NCI-H510A treated with DMSO at 0.1 percent for 48 hours (cell line): ENCODE measurements at places on chromosomes 16 and 17.

GRCh38 chr16:68470461-68471150, 22.3 kb upstream of the SMPD3 start:
- DNase-seq: no peak

DNA sequence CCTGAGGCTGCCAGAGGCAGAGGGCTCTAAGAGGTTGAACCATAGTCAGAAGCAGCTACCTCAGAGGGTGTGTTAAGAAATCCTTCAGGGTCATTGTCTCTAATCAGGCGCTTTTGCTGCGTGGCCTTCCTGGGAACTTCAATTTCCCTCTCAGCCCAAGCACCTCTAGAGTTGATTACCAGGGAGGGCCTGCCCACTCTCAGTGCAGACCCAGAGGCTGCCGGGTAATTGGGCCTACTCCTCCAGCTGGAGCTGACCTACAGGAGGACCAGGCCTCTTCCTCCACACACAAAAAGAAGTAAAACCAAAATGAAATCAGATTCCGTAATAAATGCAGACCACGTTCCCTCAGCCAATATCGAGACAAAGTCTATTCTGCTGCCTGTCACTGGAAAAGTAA, 305.0 kb upstream of the CCL2 start:
- no peak for DNase-seq

DNA sequence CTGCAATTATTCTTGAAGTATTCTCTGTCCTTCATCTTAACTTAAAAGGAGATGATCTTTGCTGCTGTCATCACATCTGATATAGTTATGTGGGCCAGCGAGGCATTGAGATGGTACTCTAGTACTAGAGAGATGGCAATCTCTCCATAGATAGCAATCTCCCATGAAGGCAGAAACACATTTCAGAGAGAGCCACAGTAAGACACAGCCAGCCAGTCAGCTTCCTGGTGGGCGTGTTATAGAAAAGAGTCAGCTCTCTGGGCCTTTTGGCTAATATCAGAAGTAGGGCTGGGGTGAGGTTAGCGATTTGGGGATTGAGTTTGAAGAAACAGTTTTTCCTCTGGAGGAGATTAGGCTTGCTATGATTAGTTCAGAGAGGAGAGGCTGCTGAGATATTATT, 22.6 kb upstream of the EFCAB13 start:
- no peak for DNase-seq

GRCh38 chr17:37750768-37751475, 6.1 kb upstream of the HNF1B start:
- no peak for DNase-seq

GRCh38 chr17:10125531-10126275, 72.7 kb downstream of the GAS7 start:
- no peak for DNase-seq

- peak; percentile 66 for DNase-seq
These were observed 22.0 kb upstream of the TACO1 start for GRCh38 chr17:63578769-63579111.

DNA sequence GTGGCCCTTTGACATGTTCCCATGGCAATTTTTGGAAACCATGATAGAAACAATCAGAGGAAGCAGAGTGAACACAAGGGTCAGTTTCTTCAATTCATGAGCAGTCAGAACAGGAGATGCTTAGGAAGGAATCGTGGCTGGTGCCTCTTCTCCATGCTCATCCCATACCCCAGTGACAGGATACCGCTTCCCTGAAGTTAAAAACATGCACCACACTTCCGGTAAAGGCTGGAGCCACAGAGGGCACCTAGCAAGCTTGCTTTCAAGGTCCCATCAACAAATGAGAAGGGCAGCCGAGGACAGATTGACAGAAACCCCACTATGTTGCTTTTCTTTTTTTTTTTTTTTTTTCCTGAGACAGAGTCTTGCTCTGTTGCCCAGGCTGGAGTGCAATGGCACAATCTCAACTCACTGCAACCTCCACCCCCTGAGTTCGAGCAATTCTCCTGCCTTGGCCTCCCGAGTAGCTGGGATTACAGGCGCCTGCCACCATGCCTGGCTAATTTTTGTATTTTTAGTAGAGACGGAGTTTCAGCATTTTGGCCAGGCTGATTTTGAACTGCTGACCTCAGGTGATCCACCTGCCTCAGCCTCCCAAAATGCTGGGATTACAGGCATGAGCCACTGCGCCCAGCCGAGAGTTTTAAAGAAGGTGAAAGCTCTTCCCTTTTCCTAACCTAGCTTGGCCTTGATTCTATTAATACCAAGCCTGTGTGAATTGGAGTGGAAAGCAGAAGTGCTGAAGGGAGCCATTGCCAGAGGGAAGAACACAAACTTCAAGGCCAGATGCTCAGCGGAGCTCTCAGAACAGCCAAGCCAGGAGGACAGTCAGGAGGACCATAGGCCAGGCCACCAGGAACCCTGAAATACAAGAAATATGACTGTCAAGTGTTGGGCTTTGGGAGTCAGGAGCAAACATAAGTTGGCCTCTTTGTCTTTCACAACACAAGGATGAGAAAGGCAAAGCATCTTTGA, 16.6 kb downstream of the GP2 start:
- DNase-seq: no peak

DNA sequence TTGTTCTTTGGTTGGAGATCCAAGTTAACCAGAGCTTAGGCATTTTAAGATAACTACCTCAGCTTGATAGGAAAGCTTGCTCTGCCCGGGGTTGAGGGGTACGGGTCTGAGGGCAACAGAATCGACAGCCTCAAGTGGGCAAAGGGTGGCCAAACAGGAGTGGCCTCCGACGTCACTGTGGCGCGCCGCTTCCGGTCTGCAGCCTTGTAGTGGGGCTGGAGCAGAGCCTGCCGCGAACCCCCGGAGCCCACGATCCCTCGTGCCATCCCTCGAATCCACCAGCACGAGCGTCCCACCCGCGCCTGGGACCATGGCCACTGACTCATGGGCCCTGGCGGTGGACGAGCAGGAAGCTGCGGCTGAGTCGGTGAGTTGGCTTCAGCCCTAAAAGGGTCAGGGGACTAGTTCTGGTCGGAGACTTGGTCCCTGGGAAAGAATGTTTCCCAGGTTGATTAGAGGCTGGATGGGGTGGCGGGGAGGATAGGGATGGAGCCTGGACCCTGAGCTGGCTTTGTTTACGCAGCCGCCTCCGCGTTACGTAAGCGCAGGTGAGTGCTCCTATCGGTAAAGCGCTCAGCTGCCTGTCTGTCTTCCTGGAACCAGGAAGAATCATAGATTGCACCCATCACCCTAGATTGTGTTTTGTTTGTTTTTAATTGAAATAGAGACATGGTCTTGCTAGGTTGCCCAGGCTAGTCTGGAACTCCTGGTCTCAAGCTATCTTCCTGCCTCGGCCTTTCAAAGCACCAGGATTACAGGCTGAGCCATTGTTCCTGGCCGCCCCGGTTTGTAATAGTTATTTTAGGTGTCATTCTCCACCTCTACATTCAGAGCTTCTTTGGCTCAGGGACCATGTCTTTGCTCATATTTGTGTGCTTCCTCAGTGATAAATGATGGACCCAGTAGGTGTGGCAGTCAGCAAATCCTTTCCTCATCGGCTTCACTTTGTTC, at the start of gene DDX19B:
Gene DDX19B (plus strand): TSS at position 199 of the 951 bp plus-strand sequence. CDS start 112 bp downstream, at position 311.
- peak; percentile 36 for DNase-seq

DNA sequence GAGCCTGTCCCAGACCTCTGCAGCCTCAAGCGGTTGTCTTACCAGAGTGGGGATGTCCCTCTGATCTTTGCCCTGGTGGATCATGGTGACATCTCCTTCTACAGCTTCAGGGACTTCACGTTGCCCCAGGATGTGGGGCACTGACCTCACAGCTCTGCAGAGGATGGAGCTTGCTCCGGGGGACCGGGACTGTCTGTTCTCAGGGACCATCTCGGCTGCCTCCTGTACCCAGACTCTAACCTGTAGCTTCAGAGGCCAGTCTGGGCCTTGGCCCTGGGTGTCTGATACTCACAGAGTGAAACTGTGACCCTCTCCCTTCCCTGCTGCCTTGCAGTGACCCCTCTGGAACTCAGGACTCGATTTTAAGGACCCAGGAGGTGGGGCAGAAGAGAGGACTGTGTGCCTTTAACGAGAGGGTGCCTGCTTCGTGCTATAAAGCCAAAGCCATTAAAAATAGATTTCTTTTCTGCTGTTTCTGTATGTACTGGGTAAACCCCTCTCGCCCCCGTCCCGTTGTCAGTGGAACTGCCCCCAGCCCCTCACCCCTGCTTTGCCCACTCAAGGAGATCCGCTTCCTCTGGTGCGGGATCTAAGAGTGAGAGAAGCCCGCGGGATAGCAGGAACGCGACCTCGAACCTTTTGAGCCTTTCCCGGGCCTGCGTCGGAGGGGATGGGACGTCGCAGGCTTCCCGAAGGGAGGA, 1.1 kb upstream of the LLGL2 start:
- DNase-seq: no peak

- DNase-seq: no peak
These were observed 17.8 kb upstream of the SLC6A4 start for GRCh38 chr17:30253312-30253711.

- DNase-seq: no peak
These were observed 2.0 kb upstream of the KRT38 start for GRCh38 chr17:41442739-41443138.

- no peak for DNase-seq
These were observed 1.1 kb downstream of the IL21R start for GRCh38 chr16:27402964-27403600.

DNA sequence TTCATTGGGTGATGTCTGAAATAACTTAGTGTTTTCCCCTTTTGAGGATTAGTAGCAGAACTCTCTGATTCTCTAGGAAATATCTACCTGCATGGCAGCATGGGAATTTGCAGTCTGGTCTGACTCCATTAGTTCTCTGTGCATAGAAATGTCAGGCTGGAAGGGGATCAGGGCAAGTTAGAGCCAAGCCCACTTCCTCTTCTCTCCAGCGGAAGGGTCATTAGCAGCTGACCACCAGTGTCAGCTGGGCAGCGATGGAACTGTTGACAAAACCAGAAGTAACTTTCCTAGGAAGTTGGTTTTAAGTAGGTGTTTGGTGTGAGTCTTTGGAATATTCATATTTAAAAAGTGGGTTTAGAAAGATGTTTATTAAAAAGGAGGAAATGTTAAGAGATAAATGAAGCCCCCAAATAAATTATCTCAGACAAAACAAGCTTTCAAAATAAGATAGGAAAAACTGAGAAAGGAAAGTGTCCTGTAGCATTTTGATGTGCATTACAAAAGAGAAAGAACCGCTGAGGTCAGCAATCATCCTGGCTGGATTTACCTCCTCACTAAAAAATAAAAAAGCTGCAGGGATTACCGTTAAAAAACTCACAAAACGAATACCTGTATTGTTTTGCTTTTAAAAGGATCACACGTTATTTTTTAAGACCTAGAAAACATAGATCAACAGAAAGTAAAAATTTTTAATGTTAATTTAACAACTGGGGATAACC, 32.4 kb upstream of the MMD start:
- DNase-seq: no peak

DNA sequence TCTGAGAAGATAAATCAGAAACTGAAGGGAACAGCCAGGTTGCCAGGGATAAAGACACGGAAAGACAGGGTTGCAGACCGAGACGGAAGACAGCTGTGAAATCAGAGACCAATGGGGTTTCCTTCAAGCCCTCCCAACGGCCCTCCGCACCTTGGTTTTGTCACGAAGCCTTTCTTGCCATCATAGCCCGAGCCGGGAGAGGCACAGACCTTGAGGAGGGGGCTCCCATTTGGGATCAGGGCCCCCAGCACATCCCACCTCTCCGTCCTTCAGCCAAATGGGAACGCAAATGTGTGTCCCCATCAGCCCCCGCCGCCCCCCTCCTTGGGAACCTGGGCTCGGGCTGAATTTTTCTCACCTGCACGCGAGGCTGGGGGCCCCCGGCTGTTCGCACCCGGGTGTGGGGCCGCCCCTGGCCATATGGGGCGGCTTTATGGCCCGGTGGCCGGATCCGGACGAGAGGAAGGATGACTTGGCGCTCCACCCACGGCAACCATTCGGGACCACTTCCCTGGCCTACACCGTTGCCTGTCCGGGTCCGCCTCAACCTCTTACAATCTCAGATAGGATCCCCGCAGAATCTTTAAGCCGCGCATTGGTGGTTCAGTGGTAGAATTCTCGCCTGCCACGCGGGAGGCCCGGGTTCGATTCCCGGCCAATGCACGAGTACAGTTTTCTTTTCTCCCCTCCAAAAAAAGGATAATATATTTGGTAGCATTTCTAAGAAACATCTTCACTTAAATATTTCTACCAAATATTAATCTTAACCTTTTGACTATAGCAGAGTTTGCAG, 1.4 kb upstream of the HES7 start:
- DNase-seq: peak; percentile 61

DNA sequence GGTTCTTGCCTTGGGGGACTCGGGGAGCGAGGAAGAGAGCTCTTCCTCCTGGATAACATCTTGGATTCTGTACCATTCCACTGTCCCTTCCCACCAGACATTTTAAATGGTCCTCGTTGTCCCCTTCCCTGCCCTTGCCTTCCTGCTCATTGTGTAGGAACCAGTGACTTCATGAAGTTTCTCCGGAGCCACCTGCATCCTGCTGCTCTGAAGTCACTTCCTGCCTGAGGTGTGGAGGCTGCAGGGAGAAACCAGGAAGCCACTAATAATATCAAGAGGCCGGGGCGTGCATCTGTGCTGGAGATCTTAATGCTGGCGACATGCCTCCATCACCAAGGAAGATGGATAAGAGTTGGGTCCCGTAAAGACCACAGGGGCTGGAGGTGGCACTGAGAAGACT, 6.2 kb upstream of the SLC16A13 start:
- DNase-seq: no peak

- no peak for DNase-seq
These were observed 5.3 kb downstream of the BEAN1 start for GRCh38 chr16:66432429-66432828.

DNA sequence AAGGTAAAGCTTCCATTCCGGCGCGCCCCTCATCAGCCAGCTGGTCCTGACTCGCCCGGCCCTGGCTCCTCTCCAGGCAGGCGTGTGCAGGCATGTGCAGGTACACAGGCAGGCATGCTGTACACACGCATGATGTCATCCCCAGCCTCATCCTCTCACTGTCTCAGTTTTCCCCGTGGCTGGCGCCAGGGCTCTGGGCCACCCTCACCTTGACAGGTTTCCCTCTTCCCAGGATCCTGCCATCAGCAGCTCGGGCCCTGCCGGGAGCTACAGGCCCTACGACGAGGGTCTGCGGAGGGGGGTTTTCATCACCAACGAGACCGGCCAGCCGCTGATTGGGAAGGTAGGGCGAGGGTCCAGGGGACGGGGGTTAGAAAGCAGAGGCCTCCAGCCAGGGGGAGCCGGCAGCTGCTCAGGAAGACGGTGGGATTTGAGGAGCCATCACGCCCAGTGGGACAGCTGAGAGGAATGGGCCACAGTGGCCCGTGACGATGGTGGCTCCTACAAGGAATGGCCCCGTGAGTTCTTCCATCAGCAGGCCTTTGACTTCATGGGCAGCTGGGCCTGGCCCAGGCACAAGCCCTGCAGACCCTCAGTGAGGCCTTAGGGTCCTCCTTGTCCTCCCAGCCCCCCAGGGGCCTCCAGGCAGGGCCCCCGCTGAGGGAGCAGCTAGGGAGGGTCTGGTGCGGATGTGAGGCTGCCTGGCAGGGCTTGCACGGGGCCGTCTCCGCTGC, 8.5 kb downstream of the GAA start:
- peak; percentile 70 for DNase-seq
